T-helper 1 cell (primary cell): ENCODE measurements at places on chromosomes 5 and 9.
A peak's percentile ranks its signal among the peaks of the same experiment; 100 is the strongest.

GRCh38 chr5:2111569-2112105 is 228.9 kb upstream of the IRX4 start:
- no peak for DNase-seq

DNA sequence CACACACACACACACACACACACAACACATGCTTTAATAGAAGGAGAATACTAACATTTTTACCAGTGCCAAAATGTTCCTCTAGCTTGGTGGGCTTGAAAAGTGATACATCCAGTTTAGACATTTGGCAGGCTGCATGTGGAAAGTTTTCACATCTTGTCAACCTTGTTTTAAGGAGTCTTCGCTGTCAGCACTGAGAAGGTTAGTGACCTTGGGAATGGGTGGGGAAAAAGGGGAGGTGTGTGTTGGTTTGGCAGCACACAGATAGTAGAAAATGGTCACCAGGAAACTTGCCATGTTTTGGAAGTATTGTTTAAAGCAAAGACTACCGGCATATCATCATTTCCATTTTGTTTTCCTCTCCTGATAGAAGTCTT is 346.5 kb upstream of the ADAMTSL1 start:
- no peak for DNase-seq

- no peak for DNase-seq
These were observed 120.5 kb upstream of the BOD1 start for GRCh38 chr5:173736923-173737412.

DNA sequence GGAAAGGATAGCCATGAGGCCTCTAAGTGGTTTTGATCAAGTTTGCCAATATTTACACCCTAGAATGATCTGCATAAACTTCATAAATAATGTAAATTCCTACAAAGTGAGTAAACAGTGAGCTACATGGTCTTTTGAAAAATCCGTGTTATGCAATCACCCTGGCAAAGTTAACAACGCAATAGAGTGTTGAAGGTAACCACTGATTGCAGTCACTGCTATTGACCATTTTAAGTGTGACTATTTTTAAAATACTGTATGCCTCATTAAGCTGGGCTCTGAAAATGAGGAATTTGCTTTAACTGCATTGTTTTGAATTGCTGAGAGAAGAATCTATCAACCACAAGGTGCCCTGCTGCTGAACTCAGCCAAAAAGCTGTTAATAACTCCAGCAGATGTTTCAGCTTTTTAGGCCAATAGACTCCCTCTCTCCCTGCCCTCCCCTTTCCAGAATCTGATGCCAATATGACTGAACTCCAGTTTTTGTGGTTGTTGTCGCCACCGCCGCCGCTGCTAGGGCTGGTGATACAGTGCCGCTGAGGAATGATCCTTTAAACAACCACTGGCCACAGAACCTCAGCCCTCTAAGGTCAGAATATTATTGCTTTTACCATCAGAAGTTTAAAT is 35.3 kb upstream of the SMARCA2 start:
- DNase-seq = no peak

- DNase-seq = no peak
These were observed 4.9 kb downstream of the NADK2 start for GRCh38 chr5:36236801-36237200.

GRCh38 chr9:76980566-76980965 is 38.9 kb upstream of the FOXB2 start:
- DNase-seq = no peak

DNA sequence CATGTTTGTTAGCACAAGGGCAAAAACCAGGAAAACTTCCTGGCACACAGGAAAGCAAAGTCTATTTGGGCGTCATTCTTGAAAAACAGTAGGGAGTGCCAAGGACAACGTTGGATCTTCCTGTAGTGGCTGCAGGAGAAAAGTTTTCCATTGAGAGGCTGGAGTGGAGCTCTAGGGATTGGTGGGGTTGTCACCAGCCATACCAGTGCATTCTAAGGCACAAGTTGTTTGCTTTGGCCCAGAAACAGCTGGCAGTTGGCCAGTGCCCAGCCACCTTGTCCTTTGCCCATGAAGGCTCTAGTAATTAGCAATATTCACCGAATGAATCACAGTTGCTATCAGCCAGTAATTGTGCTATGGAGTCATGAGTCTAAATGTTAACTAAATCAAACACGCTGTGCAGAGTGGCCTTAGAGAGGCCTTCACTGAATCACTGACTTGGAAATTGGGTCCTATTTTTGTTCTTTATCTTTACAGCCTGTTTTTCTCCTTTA is 26.4 kb downstream of the TNFSF15 start:
- DNase-seq = no peak

GRCh38 chr5:129904667-129905472 is 605 bp downstream of the CHSY3 start:
- no peak for DNase-seq

GRCh38 chr5:84425365-84425881 is 40.7 kb upstream of the EDIL3 start:
- no peak for DNase-seq

GRCh38 chr9:137878146-137878941 is 762 bp downstream of the CACNA1B start:
- DNase-seq = peak; percentile 3

DNA sequence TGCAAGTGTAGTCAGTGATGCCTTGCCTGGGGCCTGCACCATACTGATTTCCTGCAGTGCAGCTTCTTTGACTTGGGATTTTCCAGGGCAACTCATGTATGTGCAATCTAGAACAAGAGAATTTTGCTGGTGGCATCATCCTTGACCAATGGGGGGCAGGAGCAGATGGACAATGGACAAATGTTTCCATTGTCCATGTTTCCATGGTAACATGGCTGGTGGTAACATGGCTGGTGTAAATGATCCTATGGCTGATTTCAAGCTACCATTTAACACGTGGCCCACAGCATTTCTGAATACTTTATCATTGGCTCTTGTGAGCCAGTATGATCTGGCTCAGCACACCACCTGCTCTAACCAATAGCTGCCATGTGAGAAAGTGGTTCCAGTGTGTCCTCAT is 130.1 kb upstream of the OSMR start:
- no peak for DNase-seq

GRCh38 chr5:142644640-142645361 is 41.1 kb downstream of the FGF1 start:
- no peak for DNase-seq

DNA sequence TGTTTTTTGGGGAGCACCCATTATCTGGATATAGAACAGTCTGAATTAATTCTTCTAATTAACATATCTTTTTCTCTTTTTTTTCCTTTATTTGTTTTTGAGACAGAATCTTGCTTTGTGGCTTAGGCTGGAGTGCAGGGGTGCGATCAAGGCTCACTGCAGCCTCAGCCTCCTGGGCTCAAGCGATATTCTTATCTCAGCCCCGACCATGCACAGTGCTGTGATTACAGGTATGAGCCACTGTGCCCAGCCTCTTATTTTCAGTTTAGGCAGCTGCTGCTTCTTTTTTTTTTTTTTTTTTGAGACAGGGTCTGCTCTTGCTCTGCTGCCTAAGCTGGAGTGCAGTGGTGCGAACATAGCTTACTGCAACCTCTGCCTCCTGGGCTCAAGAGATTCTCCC is 20.2 kb downstream of the UBE2R2 start:
- DNase-seq = no peak

DNA sequence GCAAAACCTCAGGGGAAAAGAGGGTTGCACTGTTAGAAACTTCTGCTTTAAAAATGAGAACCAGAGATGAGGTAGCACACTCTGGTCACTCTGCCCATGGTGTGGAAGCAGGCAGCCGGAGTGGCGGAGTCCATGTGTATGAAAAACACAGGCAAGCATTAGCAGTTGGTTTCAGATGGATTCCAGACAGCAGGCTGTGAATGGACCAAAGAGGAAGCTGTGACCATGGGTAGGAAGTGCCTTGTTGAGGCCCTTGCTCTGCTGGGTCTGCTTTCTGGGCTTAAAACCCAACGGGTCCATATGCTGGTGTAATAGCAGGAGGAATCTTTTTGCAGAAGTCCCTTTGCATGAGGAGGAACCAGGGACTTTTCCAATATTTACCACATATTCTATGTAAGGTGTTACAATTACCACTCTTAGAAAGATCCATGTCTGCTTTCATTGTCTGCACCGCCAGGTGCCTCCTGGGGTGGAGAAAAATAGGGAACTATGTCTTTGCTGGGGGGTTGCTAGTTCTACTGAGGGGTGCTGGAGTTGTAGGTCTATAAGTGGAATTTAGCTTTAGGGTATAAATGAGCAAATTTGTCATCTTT is 77.0 kb downstream of the ANKRD55 start:
- no peak for DNase-seq

DNA sequence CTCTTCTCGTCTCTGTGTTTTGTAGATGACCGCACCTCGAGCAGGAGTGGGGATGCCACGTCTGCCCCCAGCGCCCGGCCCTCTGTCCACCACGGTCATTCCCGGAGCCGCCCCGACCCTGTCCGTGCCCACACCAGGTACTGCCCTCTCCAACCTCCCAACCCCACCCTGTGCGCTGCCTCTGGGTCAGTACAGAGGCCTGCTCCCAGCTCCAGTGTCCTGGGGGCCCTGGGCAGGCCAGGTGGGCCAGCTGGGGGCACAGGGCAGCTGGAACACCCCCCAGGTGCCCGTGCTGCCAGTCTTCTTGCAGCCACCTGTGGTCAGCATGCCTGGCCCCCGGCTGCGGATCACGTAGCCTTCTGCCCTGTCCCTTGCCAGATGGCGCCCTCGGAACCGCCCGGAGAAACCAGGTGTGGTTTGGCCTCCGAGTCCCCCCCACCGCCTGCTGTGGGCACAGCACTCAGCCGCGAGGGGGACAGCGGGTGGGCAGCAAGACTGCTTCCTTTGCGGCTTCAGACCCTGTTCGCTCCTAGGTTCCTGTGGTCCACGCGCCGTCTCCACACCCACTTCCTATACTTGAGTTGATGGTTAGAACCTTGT is 133.7 kb downstream of the WNK2 start:
- DNase-seq = no peak

GRCh38 chr5:132496631-132497487 is 6.3 kb upstream of the IRF1 start:
- DNase-seq = peak; percentile 49

DNA sequence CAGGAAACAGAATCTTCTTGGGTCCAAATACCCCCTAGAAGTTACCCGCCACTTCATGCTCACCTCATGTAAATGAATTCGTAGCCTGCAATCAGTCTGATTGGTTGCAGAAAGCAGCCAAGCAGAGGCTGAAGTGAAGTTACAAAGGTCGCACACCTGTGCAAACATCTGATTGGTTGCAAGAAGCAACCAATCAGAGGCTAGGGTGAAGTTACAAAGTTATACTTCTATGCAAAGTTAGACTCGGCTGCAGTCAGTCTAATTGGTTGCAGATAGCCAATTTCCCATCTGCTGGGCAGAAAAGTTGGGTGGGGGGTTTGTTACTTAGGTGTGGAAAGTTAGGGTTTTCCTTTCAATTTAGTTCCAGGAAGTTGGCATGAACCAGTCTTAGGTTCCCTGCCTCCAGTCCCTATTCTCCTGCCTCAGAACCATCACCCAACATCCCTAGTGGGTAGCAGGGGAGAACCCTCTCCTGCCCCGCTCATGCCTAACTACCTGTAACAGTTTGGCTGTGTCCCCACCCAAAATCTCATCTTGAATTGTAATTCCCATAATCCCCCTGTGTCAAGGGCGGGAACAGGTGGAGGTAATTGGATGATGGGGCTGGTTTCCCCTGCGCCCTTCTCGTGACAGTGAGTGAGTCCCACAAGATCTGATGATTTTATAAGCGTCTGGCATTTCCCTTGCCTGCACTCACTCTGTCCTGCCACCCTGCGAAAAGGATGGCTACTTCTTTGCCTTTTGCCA is 1.2 kb upstream of the RUSC2 start:
- DNase-seq = no peak

DNA sequence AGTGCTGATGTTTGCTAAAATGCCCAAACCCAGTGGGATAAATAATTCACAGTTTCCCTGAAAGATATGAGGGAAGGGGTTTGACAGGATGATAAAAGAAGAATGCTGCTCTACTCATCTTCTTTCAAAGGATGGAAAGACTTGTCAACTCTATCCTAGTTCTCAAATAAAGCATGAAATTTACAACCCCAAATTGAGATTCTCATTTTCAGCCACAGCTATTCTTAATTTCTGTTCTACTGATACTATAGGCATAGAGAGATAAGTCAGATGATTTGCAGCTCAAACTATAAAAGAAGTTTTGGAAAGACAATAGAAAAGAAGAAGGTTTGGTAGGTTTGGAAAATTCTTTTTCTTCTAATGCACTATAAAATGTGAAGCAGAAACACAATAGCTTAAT is 542.6 kb downstream of the CSNK1G3 start:
- no peak for DNase-seq

GRCh38 chr9:114385397-114386181 is 2.2 kb downstream of the AKNA start:
- peak; percentile 87 for DNase-seq

DNA sequence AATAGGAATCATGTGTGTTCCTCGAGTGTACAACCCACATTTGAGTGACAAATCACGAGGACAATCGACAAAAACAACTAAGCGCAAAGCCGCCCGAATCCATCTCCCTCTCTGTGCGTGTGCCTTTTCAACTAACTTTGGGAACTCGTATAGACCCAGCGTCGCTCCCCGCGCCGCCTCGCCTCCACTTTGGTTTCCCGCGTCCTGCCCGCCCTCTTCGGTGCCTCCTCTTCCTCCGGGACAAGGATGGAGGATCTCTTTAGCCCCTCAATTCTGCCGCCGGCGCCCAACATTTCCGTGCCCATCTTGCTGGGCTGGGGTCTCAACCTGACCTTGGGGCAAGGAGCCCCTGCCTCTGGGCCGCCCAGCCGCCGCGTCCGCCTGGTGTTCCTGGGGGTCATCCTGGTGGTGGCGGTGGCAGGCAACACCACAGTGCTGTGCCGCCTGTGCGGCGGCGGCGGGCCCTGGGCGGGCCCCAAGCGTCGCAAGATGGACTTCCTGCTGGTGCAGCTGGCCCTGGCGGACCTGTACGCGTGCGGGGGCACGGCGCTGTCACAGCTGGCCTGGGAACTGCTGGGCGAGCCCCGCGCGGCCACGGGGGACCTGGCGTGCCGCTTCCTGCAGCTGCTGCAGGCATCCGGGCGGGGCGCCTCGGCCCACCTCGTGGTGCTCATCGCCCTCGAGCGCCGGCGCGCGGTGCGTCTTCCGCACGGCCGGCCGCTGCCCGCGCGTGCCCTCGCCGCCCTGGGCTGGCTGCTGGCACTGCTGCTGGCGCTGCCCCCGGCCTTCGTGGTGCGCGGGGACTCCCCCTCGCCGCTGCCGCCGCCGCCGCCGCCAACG is at the start of gene GPR150:
GPR150 (plus strand) TSS at position 58 of the 840 bp plus-strand sequence; CDS start at position 247, 189 bp downstream.
- DNase-seq = peak; percentile 47

GRCh38 chr5:14812166-14812565 is 59.4 kb downstream of the ANKH start:
- DNase-seq = no peak

GRCh38 chr9:91146391-91147019 is 215.2 kb downstream of the AUH start:
- no peak for DNase-seq
